ENCODE measurements at places on chromosomes 1 and 21. TPM values are rescaled to one million over a fixed set of nuclear protein-coding genes. Genes with fewer than 3 reads are reported as not detected.
A peak's percentile ranks its signal among the peaks of the same experiment; 100 is the strongest.

- no peaks in the 10 kb centered on the region for H3K36me3 ChIP-seq
- H3K27me3 ChIP-seq: peaks cover 3% of the 10 kb centered on the region
- no peak overlapping the region for H3K4me3 ChIP-seq
- no peak overlapping the region for H3K27ac ChIP-seq
- no peak for DNase-seq
- H3K4me1 ChIP-seq: no peaks in the 10 kb centered on the region
These were observed 37.1 kb upstream of the CD55 start for GRCh38 chr1:207284209-207284897.

DNA sequence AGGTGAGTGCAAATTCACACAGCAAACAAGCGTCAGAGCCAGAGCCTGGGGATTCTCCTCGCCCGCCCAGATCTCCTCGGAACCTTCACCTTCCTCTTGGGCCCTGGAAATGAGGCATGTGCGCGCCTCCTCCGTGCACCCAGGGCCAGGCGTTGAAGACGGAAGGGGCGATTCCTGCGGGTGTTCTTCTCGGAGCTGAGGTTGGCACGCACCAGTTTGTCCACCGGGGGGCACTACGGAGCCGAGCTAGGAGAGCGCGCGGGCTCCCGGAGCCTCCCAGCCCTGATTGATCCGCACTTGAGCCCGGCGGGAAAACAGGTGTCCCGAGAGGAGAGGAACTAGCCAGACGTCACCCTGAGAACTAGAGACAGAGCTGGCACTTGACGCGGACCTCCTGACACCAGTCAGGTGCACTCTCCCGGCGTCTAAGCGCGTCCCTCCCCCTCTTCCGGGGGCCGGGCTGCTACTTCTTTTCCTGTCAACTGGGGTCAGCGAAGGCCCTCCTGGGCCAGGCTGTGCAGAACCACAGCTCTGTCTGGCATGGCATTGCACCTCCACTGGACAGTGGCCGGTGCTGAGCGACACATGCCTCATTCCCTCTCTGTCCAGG is 18.3 kb upstream of the SERINC2 start:
- peak; percentile 95 for DNase-seq
- no peaks in the 10 kb centered on the region for H3K36me3 ChIP-seq
- H3K4me1 ChIP-seq: peaks cover 27% of the 10 kb centered on the region
- H3K27me3 ChIP-seq: no peaks in the 10 kb centered on the region

DNA sequence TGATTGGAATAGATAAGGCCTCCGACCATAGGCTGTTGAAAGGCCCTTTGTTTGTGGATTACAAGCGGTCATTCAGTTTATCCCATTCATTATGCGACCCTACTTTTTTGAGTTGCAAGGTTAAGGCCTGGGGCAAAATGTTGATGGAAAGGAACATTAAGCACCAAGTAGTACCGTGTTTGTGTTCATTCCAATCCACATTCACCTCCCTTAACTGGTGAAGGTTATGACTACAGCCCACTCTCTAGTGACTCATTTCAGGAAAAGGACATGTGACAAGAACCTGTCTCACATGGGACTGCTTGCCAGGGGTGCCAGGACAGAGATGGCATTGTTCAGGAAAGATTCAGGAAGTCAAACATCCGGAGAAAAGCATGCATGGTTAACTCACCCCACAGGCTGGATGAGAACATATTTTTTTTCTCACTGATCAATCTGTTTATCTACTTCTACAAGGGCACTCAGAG is 81.6 kb downstream of the CD58 start:
- H3K27ac ChIP-seq: no peak overlapping the region
- no peaks in the 10 kb centered on the region for H3K36me3 ChIP-seq
- peaks cover 41% of the 10 kb centered on the region for H3K4me1 ChIP-seq
- no peak overlapping the region for H3K4me3 ChIP-seq
- no peak for DNase-seq
- H3K27me3 ChIP-seq: no peaks in the 10 kb centered on the region

The S100A8 gene
- total RNA-seq: not detected

GRCh38 chr1:102595106-102595505 is 513.2 kb downstream of the COL11A1 start:
- no peaks in the 10 kb centered on the region for H3K27me3 ChIP-seq
- no peak for DNase-seq
- no peaks in the 10 kb centered on the region for H3K36me3 ChIP-seq
- H3K4me1 ChIP-seq: no peaks in the 10 kb centered on the region
- no peak overlapping the region for H3K27ac ChIP-seq
- H3K4me3 ChIP-seq: no peak overlapping the region

DNA sequence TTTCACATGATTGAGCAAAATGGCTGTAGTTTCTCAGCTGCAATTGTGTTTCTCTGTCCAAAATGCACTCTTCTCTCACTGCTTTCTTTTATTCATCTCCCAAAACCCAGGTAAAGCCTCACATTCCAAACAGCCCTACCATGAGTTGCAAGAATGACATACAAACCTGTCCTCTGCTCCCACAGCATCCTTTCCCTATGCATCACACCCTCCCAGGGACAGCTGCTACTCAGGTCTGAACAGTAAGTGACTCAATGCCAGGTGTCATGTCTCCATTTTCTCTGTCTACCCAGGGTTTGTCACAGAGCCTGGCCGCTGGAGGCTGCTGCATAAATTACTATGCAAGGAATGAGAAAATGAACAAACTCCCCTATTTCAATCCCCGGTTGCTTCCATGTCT is 118.5 kb downstream of the PLD5 start:
- H3K4me1 ChIP-seq: no peaks in the 10 kb centered on the region
- no peaks in the 10 kb centered on the region for H3K27me3 ChIP-seq
- H3K27ac ChIP-seq: no peak overlapping the region

Measured in osteoblast (primary cell).